Activated T-helper 17 cell treated with anti-CD3 and anti-CD28 coated beads, Interleukin-2, amount 50 U/mL, for 72 hours (primary cell): ENCODE measurements at places on chromosomes 16 and 17. TPM values are rescaled to one million over a fixed set of nuclear protein-coding genes. Genes with fewer than 3 reads are reported as not detected.

DNA sequence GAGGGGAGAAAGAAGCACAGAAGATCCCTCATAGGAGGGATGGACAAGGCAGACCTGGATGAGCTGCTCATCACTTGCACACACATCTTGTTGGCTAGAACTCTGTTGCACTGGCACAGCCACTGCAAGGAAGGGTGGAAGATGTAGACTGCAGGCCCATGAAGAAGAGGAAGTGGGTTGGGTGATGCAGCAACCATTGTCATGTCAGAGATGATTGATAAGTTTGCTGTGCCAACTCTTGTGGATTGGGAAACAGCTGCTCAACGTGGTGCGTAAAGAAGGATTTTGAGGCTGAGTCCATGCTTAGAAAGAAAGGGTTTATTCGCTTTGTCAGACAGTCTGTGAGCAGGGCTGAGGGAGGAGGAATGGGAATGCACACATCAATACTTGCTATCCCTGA is 161.4 kb upstream of the MPHOSPH6 start:
- no peak for ATAC-seq

DNA sequence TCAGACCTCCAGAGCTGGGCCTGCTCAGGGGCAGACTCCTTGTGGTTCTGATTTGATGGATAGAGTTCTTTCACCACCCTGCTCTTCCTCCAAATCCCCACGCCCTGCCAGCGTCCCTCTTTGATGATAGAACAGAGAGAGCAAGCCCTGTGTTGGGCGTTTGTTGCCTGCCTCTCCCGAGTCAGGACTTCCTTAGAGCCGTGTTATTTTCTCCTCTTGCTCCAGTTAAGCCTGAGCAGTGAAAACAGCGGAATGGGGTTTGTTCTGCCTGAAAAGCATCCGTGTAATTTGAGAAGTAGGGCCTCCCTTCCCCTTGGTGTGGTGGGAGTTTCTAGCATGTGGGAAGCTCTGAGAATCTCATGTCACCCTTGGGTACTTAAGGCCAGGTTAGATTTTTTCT is 22.1 kb downstream of the TMEM94 start:
- ATAC-seq, result no peak

- no peak for ATAC-seq
Measured at GRCh38 chr17:64188088-64188487, 58.1 kb upstream of the ERN1 start.

- no peak for ATAC-seq
Measured at GRCh38 chr16:59611556-59611955, 877.4 kb upstream of the GOT2 start.

Gene OTOP3
- not detected for total RNA-seq

GRCh38 chr17:70368011-70368410 is 198.7 kb downstream of the KCNJ2 start:
- no peak for ATAC-seq

DNA sequence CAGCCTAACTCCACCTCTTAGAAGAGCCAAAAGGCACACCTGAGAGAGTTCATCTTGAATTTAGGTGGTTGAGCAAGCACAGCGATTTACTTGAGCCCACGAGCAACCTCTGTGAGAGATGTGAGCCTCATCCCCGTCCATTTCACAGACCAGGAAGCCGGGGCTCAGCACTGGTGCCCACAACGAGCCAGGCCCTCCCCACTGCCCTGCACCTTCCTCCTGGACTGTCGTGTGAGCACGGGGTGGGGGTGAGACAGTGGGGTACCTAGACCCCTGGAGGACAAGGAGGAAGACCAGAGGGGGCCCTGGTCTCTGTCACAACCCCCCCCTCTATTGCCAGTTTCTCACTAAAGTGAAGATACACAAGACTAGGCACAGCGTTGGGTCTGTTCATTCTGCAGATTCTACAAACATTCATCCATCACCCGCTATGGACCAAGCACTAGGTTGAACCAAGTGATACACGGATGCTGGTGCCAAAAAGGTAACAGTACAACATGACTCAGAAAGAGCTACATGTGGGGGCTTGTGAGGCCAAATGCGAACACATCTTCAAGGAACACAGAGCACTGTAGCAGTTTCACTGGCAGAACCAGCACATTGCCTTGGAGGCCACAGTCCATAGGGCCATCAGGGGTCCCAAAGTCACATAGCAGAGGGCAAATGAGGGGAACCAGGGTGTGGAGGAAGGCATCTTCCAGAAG is 231.9 kb downstream of the PARN start:
- no peak for ATAC-seq

Gene KRTAP9-6
- not detected for total RNA-seq

DNA sequence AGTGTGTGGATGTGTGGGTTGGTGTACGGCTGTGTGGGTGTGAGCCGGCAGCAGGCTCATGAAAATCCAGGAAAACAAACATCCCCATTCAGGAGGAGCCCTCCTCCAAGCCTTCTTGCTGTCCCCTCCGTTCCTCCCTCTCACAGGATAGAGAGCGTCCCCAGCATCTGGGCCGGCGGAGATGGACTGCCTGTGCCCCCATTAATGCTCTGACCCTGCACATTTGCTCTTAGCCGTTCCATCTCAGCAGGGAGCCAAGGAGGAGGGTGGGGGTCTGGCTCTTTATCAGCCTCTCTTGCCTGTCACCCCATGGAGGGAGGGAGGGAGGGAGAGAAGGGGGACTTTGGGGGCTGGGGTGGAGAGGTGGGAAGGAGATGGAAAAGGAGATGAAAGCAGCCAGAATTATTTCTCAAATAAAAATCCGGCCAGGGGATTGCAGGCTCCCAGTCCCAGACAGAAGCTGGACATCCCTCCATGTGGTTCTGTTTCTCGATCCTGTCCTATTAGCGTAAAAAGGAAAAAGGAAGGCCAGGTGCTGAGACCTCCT is 240.0 kb upstream of the ZFHX3 start:
- ATAC-seq, result no peak

DNA sequence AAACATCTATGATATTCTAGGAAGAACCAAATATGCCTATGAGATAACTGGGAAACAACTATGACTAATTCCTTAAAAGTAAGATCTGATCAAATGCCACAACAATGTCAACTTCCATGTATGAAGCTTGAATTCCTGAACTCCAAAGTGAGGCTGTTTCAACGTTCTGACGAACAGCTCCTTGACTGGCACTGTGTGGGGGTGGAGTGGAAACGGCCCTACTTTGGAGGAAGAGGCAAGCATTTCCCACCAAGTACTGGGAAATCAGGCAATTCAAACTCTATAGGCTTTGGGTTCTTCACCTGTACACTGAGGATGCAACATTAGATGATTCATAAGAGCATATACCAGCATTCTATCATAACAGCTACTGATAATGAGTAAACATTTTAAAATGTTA is 187.2 kb downstream of the CDK5R1 start:
- ATAC-seq, result no peak

DNA sequence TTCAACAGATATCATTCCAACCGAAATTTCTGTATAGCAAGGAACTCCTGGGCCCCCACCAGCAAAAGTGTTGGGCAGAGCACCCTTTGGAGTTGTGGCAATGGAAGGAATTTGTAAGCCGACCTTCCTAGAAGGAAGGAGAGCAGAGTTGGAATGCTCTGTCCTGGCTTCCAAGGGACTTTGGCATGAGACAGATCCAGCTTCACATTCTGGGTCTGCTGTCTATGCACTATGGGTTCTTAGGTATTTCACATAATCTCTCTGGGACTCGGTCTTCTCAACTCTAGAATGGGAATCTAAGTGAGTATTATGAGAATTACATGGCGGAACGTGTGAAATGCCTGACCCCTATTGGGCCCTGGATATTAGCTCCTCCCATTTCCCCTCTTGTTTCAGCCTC is 63.2 kb upstream of the MARCHF10 start:
- no peak for ATAC-seq

DNA sequence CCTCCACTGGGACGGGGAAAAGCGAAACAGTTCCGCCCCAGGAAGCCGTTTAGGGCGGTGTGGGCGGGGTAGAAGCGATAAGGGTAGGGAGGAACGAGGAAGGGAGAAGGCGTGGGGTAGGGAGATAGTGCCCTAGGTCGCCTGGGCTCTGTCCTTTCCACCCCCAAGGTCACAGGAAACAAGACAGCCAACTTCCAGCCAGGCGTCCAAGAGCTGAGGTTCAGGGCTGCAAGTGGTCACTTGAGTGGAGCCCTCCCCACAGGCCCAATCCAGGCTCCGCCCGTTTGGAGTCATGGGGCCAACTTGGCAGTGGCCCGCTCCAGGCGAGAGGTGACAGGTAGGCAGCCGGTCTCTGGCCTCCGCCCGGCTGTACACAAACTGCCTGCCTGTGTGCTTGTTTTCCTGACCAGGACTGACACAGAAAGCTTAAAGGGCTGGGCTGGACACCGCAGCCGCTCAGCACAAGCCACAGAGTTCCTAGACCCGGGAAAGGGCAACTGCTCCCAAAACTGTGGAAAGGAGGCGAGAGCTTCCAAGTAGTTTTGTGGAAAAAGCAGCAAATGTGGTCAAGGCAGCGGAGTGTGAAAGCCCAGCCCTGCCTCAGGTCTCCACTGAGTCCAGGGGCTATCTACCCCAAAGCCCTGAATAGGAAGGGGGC is at the start of gene RILP:
RILP (minus strand) TSS at position 23 of the 658 bp plus-strand sequence. CDS start 62 bp downstream, outside the sequence.
- ATAC-seq, result peak; percentile 22

- no peak for ATAC-seq
Measured at GRCh38 chr17:82278786-82279391, 5.4 kb upstream of the CSNK1D start.

DNA sequence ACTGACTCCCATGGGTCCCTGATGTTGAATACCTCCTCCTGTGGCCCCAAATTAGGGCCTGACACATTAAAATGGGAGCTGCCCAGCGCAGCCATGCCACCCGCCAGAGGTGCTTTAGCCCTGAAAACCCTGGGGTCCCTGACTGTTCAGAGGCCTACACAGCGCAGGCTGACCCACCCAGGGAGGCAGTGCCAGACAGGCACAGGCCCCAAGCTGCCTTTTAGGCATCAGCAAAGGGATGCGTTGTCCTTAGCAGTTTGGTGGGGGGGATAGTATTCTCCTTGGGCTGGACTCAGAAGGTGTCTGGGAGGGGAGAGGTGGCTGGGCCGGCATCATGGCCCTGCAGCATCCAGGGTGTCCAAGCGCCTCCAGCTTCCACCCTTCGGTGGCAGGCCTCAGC is 1.4 kb downstream of the RAPGEFL1 start:
- no peak for ATAC-seq

DNA sequence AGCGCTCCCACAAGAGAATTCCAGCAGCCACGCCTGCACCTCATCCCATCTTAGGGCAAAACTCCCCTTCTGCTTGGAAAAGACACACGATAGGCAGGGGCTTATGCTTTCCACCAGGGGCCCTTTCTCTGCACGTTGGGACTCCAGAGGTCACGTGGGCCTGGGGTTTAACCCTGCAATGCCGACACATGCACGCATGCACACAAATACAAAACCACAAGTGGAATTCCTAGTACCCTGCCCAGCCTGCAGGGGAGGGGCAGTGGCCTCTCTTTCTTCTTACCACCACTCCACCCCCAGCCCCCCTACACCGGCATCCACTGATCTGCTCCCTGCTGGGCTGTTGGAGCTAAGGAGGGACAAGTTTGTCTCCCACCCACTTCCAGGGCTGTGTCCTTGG is 16.8 kb upstream of the CCDC182 start:
- ATAC-seq, result no peak

- no peak for ATAC-seq
Measured at GRCh38 chr17:58217766-58218165, 1.3 kb downstream of the MKS1 start.

Gene SLC6A4
- not detected for total RNA-seq

DNA sequence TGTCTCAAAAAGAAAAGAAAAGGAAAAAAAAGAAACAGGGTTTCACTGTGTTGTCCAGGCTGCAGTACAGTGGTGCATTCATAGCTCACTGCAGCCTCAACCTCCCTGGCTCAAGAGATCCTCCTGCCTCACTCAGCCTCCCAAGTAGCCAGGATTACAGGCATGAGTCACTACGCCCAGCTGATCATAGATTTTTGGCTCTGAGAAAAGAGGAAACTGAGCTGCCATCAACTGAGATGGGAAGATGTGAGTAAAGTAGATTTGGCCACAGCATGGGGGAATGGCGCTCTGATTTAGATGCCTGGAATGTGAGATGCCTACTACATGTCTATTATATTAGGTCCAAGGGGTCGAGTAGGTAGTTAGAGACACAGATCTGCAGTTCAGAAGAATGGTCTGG is 5.9 kb upstream of the NAGS start:
- no peak for ATAC-seq

Gene RAC3
- 6.6 TPM for total RNA-seq

DNA sequence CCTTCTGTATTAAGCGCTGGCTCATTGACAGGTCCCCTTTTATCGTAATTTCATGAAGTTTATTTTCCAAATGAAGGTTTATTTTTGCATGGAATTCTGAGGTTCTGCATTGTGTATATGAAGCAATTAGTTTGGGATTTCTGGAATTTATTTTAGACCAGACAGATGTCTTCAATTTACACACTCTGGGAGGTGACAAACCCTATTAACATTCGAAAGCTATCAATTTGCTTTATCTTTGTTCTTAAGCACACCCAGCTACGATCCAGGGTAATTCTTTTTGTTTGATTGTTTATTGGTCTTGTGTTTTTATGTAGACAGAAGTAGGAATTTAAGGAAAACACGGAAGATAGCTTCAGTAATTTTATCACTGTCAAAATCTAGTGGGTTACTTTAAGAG is 264.6 kb downstream of the HS3ST3A1 start:
- ATAC-seq, result no peak
